ENCODE measurements at places on chromosomes 3 and 15.

DNA sequence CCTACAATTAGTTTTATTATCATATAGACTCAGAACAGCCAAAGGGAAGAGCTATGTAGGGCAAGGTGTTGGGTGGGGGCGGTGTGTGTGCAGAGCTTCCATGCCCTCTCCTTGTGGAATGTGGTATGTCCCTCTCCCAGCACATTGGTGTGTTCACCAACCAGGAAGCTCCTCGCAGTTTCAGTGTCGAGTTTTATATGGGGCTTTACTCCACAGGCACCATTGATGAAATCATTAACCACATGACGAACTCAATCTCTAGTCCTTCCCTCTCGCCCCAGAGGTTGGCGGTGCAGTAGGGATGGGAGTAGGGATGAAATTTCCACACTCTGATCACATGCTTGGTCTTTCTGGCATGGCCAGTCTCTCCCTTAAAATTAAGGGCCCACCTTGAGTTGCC is 13.6 kb upstream of the SRP14 start:
- DNase-seq, result peak; percentile 42

DNA sequence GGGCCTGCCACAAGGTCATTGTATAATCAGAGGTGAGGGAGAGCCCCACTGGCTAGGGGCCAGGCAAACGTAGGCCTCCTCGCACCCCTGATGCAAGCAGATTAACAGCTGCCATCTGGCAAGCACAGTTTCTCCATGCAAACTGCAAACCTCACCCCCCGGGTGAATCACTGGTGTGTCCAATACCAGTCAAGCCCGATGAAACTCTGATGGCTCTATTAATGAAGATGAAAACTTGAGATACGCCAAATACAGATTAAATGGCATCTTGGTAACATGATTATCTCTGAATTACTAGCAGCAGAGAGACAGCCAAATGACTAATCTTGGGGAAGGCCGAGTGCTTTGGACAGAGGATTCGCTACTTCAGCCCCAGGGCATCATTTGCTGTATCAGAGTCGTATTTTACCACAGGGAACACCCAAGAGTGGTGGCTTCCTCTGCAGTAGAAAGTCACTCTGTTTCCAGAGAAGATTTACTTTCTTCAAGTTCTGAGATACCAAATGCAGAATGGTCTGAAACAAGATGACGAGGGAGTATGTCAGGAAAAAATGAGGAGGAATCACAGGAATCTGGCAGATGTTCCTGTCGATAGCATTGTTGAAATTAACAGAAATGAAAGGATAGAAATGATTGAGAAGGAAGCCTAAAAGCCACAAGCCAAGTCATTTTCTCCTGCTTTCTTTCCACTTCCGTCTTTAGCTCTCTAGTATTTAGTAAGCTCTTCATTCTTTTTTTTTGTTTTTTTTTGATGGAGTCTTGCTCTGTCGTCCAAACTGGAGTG is 96.2 kb upstream of the NR2F2 start:
- DNase-seq, result peak; percentile 27

GRCh38 chr3:69251078-69251805 is 128.8 kb upstream of the LMOD3 start:
- DNase-seq, result peak; percentile 26

- DNase-seq, result no peak
Observed at GRCh38 chr3:156513619-156514018, 41.3 kb downstream of the SSR3 start.

DNA sequence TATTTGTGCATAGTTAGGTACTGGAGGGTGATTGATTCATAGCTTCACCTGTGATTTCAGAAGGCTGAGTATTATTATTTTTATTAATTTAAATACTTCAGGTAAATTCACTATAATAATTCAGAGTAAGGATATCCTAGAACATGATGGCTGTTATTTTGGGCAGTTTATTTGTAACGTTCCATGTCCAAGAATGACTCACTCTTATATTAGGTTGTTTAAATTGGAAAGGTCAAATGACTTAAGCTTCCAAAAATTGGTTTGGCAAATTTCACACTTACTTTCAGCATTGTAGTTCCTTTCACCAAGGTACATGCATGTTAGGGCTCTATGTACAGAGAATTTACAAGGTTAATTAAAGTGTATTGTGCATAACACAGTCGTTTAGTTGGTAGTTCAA is 120.2 kb downstream of the EPHA3 start:
- no peak for DNase-seq

DNA sequence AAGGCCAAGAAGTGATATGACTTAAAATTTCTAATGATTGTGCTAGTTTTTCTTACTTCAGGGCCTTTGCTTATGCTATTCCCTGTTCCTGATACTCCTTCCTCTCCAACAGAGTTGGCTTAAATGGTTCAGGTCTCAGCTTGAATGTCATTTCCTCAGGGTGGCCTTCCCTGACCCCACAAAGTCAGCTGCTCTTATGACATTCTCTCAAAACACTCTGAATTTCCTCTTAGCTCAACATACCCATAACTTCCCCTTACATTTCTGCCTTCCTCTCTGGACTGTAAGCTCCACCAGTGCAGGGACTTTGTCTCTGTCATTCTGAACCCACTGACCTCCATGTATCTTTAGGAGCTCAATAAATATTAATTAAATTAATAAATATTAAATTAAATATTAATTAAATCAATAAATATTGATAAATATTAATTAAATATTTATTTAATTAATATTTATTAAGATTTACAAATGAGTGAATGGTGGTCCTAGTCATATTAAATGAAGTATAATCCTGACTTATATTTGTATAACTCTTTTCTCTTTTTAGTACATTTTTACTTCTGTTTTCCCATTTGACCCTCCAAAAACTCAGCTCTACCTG is 17.9 kb upstream of the TMCC1 start:
- no peak for DNase-seq

- no peak for DNase-seq
Observed at GRCh38 chr3:169082076-169082475, 581.4 kb downstream of the MECOM start.

- DNase-seq, result no peak
Observed at GRCh38 chr3:112197131-112197530, 64.1 kb upstream of the GCSAM start.

DNA sequence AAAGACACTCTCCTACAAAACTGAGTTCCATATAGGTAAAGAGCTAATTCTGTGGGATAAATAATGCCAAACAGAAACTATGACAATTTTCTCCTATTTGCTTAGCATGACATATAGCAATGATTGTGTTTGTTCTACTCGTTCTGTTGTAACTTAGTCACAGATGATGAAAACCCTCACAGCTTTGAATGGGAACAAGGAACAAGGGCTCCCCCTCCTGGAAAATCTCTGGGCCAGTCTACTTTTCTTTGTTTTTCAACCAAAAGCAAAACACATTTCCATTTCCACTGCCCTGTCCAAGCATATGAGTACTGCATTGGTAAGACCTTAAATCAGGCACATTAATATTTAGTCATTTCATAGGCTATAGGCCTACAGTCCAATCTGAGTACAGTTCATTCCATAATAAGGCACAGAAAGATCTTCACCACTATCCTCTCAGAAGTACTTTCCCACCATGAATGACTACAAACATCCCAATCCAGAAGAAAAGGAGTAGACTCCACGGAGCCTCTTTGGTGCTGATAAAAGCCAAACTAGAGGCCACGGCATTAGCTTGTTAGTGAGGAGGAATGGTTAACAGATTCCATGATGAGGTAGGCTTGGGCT is 67.1 kb downstream of the ATP8B4 start:
- DNase-seq, result peak; percentile 88

- DNase-seq, result no peak
Observed at GRCh38 chr3:18246336-18247060, 178.6 kb downstream of the SATB1 start.

DNA sequence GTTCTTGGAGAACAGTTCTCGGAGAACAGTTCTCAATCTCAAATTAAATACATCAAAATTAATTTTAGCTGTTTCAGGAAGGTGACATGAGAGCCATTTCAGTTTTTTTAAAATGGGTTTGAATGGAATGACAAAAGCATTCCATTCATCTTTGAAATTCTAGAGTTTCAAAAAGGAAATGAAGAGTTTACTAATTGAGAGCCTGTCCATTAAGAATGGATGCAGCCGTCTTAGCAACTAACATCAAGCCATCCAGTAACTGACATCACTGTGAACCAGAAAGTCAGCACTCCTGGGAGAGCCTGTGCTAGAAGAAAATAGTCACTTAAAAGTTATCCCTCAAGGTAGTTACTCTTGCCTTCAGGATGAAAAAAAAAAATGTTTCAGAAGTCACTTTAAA is 47.0 kb upstream of the FSTL1 start:
- no peak for DNase-seq

GRCh38 chr3:3552761-3553160 is 246.5 kb upstream of the LRRN1 start:
- no peak for DNase-seq

GRCh38 chr3:154022606-154023005 is 98.6 kb upstream of the ARHGEF26 start:
- DNase-seq, result no peak

GRCh38 chr15:70053716-70054229 is 43.9 kb downstream of the TLE3 start:
- DNase-seq, result no peak

DNA sequence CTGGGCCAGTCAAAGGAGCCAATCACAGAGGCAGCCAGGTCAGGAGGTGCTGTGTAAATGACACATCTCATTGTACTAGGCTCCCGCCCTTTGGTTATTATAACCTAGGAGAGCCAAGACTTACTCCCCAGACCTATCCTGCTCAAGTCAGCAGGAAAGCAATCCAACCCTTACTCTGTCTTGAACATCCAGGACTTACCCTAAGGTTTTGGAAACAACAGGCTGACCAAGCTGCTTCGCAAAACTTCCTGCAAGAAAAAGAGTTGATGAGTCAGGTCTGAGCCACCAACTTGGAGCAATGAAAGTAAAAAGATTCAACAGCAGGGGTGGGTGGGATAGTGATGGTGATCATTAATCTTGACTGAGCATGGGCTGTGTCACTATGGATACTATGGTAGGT is 144.4 kb downstream of the MYLK start:
- peak; percentile 69 for DNase-seq

DNA sequence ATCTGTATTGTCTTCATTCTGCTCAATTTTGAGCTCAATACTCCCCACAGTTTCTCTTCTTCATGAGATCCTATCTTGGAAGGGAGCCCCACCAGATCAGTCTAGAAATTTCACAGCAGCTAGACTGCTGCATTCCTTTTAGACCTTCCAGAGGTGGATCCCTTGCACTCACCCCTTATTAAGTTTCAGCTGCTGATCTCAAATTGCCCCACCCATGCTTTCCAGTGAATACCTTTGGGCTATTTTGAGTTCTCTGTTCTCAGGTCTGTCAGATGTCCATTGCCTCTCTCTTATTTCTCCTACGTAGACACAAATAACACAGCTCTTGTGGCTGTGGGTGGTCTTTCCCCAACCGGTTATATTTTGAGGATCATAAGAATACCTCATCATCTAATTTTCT is 60.8 kb downstream of the GPR156 start:
- no peak for DNase-seq

DNA sequence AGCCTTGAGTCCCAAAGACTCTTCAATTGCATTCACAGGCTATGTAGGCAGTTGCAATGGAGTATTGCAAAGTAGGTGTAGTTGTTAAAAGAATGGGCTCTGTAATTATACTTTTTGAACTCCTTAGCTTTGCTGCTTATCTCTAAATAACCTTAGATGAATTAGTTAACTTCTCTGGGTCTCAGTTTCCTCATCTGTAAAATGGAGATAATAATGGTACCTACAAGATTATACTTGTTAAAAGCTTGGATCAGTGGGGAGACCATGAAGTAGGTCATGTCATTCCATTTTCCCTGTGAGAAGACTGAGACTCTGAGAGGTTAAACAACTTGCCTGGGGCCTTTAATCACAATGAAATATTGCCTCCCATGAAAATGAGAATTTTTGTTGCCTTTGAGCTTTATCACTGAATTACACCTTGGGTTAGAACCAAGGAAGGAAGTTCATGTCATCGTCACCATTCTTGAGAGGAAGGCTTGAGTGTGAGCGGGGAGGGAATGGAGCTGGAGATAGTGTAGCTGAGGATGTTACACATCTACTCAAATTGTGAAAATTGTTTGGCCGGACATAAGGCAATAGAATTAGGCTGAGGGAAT is 38.1 kb downstream of the CTDSPL start:
- no peak for DNase-seq

GRCh38 chr15:62027263-62027565 is 33.0 kb downstream of the VPS13C start:
- DNase-seq, result no peak

DNA sequence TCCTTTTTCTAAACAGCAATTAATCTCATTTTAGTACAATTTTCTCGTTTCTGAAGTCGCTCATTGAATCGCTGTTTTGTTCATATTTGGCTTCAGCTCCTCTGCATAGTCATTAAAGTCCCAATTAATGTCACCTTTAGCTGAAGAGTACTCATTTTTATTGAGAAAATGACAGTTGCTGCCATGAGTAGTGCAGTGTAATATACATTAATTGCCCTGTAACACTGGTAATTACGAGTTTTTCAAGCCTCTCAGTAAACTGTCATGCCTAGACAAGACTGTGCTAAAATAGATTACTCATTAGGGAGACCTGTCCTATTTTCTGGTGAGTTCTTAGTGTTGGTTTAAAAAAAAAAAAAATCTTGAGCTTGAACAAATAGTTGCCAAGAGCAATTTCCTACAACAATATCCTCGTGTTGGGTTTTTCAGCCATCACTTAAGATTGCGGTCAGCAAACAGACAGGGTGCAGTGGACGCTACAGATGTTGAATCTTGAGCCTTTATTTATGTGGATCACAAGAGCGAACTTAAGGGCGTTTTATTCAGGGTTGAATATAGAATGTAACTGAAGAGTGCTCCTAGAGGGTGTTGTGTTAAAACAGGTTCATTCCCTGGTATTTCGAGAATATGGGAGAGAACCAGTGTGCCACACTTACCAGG is 176.0 kb downstream of the CDIN1 start:
- DNase-seq, result no peak

DNA sequence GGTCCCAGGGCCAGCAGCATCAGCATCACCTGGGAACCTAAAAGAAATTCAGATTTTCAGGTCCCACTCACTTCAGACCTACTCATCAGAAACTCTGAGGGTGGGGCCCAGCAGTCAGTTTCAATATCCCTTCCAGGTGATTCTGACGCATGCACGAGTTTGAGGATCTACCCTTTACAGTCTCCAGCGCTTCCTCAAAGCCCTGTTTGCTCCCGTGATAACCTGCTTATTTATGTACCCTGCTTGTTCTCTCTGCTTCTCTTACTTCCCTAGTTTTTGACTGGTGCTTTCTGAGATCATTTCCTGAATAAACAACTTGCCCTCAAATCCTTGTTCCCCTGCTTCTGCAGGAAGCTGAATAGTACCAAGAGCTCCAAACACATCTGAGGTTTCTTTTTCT is 245.3 kb downstream of the ZNF621 start:
- DNase-seq, result no peak

GRCh38 chr3:165642761-165643420 is 194.3 kb downstream of the BCHE start:
- DNase-seq, result peak; percentile 99

DNA sequence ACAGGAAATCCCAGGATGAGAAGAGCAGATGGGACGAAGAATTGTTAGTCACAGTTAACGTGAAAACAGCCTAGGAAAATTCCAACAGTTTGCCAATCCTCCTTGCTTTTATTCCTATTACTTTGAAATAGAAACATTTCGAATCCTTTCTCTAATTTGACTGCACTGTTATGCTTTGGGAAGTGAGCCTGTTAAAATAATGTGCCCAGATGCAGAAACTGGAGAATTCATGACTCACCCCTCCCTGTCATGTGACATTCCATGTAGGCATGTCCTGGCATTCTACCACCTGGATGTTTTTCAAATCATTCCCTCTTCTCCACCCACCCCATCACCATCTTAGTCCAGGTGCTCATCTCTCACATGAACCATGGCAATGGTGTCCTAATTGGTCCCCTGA is 107.3 kb downstream of the MINAR1 start:
- DNase-seq, result no peak

All from amniotic epithelial cell (primary cell).